GM20000 (cell line): ENCODE measurements at places on chromosomes 4 and X.

- no peak for DNase-seq
Measured at GRCh38 chr4:20868108-20868507, 167.8 kb downstream of the PACRGL start.

DNA sequence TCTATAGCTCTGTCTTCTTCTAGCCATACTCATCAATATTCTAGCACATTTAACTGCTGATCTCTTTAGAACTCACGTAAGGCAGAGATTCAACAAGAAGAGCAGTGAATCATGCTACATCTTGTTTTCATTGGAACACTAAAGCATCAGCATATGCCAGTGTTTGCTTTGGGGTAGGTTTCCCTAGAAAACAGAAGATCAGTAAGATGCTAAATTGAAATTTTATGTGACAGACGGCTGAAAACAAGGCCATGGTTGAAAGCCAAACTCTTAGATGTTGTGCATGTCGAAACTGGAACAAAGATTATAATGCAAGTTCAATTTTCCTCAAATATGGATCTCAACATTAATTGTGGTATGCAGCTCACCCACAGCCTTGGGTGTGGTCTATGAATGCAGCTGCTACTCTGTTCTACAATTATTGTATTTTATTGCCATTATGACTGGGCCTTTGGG lies 107.6 kb downstream of the PDLIM5 start:
- DNase-seq = no peak

DNA sequence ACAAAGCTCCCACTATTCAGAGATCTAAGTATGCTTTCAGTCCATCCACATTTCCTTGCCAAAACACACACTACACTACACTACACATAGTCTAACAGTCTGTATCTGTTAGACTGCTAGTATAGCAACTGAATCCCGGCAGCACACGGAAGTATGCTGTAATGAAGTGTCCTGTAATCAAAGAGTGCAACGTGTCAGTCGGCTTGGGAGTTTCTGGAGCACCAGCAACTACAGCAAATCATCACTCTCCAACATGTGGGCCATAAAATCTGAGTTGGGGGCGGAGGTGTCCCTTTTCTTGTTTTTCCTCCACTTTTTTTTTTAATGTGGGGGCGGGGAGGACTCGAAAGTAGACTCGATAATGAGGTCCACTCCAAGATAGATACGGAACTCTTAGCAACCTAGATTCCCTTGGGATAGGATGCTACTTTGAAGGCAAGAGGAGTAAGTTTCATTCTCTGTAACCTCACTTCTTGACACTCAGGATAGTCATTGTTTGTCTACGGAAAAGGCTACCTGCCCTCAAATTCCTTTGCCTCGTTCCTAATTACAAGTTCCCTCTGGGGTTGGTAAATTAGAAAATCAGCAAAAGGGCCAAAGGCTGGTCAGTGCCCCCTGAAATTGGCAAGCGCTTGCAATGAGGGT lies 722 bp downstream of the SLC10A7 start:
- DNase-seq = peak; percentile 48

- DNase-seq = no peak
Measured at GRCh38 chrX:112536544-112536943, 143.2 kb downstream of the LHFPL1 start.

GRCh38 chr4:25970226-25970675 lies 56.2 kb downstream of the SMIM20 start:
- peak; percentile 25 for DNase-seq

GRCh38 chrX:111649638-111650037 lies 31.3 kb upstream of the ALG13 start:
- DNase-seq = no peak

DNA sequence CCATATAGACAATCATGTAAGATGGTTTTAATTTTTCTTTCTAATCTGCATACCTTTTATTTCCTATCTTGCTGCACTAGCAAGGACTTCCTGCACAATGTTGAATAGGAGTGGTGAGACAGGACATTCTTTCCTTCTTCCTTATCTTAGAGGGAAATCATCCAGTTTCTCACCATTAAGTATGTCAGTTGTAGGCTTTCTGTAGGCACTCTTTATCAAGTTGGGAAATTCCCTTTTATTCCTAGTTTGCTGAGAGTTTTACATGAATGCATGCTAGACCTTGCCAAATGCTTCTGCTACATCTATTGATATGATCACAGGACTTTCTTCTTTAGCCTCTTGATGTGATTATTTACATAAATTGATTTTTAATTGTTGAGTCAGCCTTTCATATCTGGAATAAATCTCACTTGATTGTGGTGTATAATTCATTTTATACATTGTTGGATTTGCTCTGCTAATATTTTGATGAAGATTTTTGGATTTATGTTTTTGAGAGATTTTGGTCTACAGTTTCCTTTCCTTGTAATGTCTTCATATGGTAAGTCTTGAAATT lies 23.8 kb downstream of the RNF175 start:
- DNase-seq = no peak

DNA sequence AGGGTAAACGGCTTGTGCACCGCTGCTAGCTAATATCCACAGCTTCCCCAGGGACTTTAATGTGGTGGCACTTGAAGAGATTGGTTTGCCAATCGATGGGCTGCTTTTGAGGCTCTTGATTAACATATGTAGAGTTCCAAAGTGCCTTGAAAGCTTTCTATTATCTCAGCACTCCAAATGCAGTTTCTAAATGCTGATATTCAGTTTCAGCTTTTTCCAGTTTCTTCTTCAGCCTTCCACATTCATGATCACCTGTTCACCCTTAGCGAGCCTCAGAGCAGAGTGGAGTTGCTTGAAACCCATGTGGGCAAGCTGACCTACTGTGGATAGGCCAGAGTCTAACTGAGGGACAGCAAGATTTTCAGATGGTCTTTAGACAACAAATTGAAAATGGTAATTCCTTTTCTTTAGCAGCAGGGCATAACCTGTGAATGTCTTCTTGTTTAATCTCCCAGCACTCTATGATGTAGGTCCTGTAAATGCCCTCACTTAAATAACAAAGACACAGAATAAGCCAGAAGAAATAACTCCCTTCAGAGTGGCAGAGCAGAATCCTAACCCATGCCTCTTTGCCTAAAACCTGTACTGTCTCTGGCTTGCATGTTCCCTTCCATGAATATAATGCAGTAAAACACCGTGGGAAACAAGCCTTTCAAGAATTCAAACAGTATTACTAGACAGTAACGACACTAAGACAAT lies 99.8 kb downstream of the TSPAN5 start:
- DNase-seq = no peak
